A375 (cell line): ENCODE measurements at places on chromosomes 5 and 9. TPM values are rescaled to one million over a fixed set of nuclear protein-coding genes. Genes with fewer than 3 reads are reported as not detected.

Gene LHX3
- total RNA-seq = not detected in 2 replicates

Gene ZBTB26
- total RNA-seq = 3.1 and 3.3 TPM in 2 replicates

Gene OR1L6
- total RNA-seq = not detected in 2 replicates

Gene HRCT1
- 7.3 and 10.7 TPM in 2 replicates for total RNA-seq

Gene NIM1K
- total RNA-seq = 0.45 and 0.91 TPM in 2 replicates

Gene IRX4
- 0.15 and 0.53 TPM in 2 replicates for total RNA-seq

Gene MZB1
- 1.4 TPM in 1 of 2 replicates, not detected in the other for total RNA-seq

Gene PPP3R2
- total RNA-seq = not detected in 2 replicates
